Esophagus squamous epithelium (tissue), 5 donors: ENCODE measurements at places on chromosomes 7 and 10.

DNA sequence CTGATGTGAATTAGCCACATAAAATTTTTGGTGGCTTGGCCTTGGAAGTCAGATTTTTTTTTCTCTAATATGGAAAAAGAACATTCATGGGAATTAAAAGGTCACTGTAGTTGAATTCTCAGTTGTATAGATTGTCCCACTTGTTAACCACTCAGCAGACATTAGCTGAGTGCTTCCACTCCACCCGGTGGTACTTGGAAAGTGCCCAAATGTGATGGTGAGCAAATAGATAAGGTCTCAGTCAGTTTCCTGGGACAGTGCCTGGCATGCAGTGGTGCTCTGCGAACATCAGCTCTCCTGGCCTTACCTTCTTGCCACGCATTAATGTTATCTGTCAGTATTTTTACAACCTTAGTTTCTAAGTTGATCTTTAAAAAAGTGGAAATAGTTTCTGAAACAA lies 1.4 kb downstream of the ATP5F1C start:
- no peak for DNase-seq
- H3K36me3 ChIP-seq, result no peaks in the 10 kb centered on the region
- H3K4me1 ChIP-seq, result peaks cover 17% of the 10 kb centered on the region
- H3K27ac ChIP-seq, result peak overlapping the region; percentile 88
- H3K27me3 ChIP-seq, result no peaks in the 10 kb centered on the region

DNA sequence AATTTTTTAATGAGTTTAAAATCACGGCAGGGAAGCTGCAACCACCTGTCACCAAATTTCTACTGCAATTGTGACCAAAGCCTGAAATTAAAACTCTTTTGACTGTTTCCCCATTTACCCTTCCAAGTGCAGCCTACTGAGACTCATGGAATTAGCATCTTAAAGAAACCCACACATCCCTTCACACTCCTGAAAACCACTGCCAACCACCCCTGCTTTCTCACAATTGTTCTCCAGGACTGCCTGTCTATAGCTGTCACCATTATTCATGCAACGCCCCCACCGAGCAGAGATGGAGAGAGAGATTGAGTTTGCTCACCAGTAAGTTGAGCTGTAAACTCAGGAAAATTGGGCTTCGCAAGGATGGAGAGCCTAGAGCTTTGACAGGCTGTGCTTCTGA lies 383.8 kb upstream of the SORCS1 start:
- no peak overlapping the region for H3K27ac ChIP-seq
- no peak for DNase-seq
- no peaks in the 10 kb centered on the region for H3K4me1 ChIP-seq
- no peak overlapping the region for H3K4me3 ChIP-seq
- no peaks in the 10 kb centered on the region for H3K27me3 ChIP-seq

GRCh38 chr7:22732556-22733126 lies 5.6 kb downstream of the IL6 start:
- no peaks in the 10 kb centered on the region for H3K36me3 ChIP-seq
- no peaks in the 10 kb centered on the region for H3K27me3 ChIP-seq
- H3K4me3 ChIP-seq, result no peak overlapping the region
- peaks cover 12% of the 10 kb centered on the region for H3K4me1 ChIP-seq
- H3K27ac ChIP-seq, result no peak overlapping the region

DNA sequence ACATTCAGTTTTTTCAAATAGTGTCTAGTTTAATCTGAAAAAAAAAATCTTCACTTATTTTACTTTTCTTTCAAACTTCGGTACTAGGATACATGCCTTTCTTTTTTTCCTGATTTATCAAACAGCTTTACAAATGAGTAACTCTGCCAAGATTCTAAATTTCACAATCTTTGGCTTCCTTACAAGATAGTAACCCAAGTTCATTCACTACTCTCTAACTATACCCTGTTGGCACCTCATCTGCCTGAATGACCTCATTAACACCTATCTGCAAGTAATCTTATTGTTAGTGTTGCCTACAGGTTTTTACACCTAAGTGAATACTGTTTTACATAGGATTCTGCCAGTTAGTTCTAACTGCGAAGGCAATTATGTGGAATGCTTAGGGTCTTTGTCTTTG lies 159.8 kb downstream of the FOXP2 start:
- H3K4me3 ChIP-seq, result no peak overlapping the region
- H3K36me3 ChIP-seq, result no peaks in the 10 kb centered on the region
- DNase-seq, result no peak
- no peak overlapping the region for H3K27ac ChIP-seq

- no peaks in the 10 kb centered on the region for H3K27me3 ChIP-seq
These were observed 1071.5 kb upstream of the C7orf33 start for GRCh38 chr7:147519062-147519461.

DNA sequence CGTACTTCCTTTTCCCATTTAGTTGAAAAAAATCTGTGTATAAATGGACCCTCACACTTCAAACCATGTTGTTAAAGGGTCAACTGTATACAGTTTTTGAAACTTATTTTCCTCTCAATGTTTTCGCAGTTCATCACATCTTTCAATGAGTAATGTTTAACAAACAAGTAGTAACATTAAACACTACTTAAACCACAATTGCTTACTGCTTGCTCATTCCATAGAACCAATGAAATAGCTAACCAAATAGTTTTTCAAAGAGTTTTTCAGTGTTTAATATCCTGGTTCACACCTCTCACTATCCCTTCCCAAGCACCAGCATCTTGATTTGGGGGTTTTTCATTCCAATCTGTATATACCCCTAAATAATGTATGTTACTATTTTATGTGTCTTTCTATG lies 9.1 kb downstream of the SEM1 start:
- H3K27ac ChIP-seq, result no peak overlapping the region
- H3K4me3 ChIP-seq, result no peak overlapping the region

DNA sequence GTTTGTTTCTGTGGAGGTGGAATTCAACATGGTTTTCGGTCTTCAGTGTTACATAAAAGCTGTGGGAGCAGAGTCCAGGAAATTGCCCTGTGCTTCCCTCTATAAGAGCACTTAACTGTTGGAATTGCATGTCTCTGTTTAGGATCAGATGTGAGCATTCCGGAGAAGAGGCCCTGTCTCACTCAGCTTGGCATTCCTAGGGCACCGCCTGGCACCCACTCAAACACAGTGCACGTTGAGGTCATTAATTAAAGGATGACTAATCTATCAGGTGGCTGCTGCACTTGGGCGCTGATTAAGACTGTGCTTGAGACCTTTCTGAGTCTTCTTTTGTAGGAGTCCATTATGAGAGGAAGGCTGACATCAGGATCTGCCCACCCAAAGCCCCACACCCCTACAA lies 82.8 kb upstream of the VIPR2 start:
- H3K36me3 ChIP-seq, result no peaks in the 10 kb centered on the region
- no peaks in the 10 kb centered on the region for H3K27me3 ChIP-seq
- H3K4me1 ChIP-seq, result no peaks in the 10 kb centered on the region

DNA sequence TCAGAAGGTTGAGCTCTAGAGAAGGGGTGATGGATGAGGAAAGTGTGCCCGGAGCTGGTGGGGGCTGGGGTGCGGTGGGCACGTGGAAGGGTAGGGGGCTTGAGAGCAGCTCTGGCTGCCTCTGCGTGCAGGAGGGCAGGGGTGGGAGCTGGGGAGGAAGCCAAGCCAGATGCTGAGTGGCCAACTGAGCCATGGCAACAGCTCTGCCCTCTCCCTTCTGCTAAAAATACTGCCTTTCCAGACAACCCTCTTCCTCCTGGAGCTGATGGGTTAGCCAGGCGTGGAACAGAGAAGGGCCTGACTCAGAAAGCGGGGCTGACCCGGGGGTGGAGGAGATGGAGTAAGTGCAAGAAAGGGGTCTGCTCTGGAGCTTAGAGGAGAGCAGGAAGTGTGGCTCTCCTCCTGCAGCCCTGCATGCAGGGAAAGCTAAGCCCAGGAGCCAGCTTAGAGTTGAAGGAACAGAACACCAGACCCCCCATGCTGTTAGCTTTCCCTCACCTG lies 114.6 kb upstream of the AGK start:
- no peak overlapping the region for H3K4me3 ChIP-seq
- H3K27me3 ChIP-seq, result no peaks in the 10 kb centered on the region
- H3K27ac ChIP-seq, result no peak overlapping the region
- DNase-seq, result no peak
